ENCODE measurements at places on chromosomes 12 and 14.

- no peak for DNase-seq
These were observed 124.9 kb downstream of the TSPAN9 start for GRCh38 chr12:3202096-3202495.

GRCh38 chr12:126093908-126094307, 1028.7 kb downstream of the AACS start:
- no peak for DNase-seq

DNA sequence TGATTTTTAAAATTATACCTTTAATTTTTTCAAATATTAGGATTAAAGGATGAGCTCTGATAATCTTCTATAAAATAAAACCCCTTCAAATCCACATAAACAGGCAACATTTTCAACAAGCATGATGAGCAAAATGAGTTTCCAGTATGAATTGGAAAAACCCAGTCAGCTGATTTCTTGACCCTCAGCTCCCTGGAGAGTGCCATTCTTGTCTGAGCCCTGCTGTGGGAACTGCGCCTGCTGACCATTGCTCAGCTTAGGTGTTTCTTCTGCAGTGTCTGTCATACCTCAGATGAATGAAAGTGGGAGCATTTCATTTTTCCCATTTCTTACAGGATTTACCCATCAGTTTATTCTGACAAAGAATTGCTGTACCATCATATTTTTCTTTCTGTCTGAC, 27.6 kb downstream of the MAPKAPK5 start:
- no peak for DNase-seq

DNA sequence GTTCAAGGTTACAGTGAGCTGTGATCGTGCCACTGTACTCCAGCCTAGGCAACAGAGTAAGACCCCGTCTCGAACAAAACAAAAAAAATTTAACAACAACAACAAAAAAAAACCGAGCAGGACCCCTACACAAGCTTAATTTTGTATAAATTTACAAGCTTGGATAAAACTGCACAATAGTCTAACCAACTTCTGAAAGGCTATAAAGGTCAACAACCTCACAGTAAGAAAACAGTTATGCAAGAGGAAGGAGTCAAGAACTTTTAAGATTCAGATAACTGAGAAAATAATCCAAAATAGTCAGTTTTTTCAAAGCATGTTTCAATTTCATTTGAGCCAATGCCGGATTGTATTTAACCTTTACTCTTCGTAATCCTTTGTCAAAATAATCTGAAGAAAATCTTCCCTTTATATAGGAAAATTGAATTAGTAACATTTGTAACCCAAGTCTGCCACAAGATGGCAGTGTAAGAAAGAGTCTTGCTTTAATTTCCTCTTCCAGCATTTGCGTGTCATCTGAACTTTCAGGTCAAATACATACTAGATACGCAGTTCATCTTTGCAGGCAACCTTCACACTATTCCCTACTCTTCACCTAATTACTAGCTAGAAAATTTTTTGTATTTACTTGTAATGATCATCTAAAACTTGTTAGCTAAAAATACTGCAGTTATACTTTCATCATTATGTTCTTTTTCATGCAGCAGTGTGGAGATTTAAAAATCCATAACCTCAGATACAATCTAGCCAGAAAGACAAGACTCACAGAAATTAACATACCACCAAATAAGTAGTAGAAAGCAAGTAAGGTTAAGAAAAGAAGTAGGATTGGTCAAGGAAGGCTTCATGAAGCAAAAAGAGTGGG, 5.8 kb downstream of the CCNB1IP1 start:
- peak; percentile 76 for DNase-seq

DNA sequence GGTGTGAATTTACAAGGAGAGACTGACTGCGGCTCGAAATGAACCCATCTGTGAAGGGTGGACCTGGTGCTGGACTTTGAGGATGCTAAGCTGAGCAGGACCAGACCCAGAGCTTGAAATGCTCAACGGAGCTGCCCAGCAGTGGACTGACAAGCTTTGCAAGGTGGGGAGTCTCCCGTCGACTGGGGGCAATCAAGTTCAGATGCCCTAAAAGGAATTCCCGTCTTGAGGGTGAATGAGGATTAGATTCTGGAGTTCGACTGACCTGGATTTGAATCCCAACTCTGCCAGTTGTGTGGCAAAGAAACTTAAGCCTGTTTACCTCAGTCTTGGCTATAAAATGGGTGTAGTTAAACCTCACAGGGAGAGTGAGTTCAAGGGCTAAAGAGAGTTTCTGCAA, 204.4 kb upstream of the LHX5 start:
- no peak for DNase-seq
